ENCODE measurements at places on chromosomes 2 and 18.

DNA sequence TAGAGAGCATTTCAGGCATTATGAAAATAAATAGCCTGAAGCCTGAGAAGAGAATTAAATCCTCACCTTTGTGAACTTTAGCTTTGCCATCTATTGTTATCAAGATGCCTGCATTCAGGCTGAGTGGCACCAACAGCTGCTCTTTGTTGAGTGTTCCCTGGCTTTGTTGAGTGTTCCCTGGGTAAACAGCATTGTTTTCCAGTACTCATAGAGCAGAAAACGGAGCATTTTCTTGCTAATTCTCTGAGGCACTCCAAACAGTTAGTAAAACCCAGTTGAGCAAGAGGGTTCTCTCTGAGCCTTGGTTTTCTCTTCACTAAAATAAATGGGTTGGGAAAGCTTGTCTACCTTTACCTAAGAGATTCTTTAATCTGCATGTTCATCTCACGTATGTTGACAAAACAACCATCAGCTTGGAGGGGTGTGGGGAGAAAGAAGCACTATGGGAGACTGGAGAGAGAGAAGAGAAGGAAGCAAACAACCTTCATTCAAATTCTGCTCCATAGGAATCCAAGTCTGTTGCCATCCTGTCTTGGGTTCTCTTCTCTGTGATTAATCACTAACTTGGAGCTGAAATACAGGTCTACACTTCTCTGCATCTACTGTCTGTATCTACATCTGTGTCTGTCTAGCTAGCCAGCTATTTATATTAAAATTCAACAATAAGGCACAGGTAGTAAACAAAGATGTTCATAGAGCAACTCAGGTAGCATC lies 567.0 kb upstream of the SOX11 start:
- no peaks in the 10 kb centered on the region for H3K4me1 ChIP-seq
- no peak overlapping the region for H3K4me3 ChIP-seq
- no peak for DNase-seq
- H3K36me3 ChIP-seq: no peaks in the 10 kb centered on the region
- H3K27ac ChIP-seq: no peak overlapping the region
- H3K27me3 ChIP-seq: no peaks in the 10 kb centered on the region

DNA sequence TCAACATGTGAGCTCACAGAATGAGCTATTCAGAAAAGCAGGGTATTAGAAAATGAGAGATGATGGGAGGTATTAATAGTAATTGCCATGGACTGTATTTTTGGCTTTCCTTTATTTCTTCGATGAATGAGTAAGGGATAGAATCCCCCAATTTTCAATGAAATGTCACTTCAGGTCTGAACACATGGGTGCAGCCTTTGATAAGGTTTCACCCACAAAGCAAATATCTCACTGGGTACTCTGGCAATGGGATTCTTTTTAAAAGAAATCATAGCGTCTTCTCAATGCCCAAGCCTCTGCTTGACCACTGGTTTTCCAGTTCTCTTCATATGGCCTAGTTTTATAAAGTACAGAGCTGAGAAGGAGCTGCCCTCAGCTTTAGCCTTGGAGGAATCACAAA lies 610.5 kb upstream of the FANCL start:
- no peak overlapping the region for H3K27ac ChIP-seq
- no peaks in the 10 kb centered on the region for H3K4me1 ChIP-seq

GRCh38 chr2:38622210-38622609 lies 19.5 kb upstream of the HNRNPLL start:
- H3K27me3 ChIP-seq: no peaks in the 10 kb centered on the region
- H3K4me3 ChIP-seq: no peak overlapping the region
- H3K27ac ChIP-seq: no peak overlapping the region
- no peaks in the 10 kb centered on the region for H3K36me3 ChIP-seq

- DNase-seq: no peak
- H3K4me3 ChIP-seq: no peak overlapping the region
- H3K27ac ChIP-seq: no peak overlapping the region
These were observed 7.8 kb upstream of the CNDP2 start for GRCh38 chr18:74488354-74488753.

DNA sequence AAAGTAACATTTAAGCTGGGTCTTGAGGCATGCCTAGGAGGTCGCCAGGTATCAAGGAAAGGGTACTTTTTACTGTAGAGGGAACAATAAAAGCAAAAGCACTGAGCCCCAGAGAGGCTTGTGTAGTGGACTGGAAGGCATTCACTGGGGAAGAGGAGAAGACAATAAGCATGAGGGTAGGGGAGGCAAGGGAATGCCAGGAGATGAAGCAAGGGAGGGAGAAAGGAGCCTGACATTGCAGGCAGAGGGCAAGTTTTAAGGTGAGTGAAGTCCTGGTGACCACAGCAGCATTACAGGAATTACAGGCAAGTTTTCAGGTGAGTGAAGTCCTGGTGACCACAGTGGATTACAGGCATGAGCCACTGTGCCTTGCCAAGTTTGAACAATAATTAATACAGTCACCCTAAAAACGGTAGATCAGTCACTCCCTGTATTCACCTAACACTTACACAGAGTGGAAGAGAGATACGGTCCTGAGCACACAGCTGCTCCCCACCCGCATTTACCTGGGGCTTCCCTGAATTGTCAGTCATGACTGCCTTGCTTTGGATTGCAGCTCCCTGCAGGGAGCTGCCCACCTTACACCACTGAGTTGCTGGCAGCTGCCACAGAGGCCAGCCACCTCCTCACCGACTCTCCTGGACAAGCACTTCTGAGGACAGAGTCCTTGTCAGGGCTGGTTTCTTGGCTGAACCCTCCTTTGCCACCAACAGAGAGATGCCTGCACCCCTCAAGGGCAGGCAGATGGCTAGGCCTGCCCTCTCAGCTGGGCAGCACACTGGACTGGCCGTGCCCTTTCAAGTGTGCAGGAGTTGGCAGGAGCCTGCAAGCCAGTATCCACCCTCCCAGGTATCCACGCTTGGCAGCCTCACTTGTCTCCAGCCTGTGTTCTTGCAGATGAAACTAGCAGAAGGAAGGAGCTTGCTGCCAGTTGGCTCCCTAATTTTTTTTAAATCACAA lies 153.2 kb upstream of the MSH6 start:
- H3K4me1 ChIP-seq: no peaks in the 10 kb centered on the region
- no peaks in the 10 kb centered on the region for H3K27me3 ChIP-seq
- no peak overlapping the region for H3K4me3 ChIP-seq
- H3K36me3 ChIP-seq: no peaks in the 10 kb centered on the region

DNA sequence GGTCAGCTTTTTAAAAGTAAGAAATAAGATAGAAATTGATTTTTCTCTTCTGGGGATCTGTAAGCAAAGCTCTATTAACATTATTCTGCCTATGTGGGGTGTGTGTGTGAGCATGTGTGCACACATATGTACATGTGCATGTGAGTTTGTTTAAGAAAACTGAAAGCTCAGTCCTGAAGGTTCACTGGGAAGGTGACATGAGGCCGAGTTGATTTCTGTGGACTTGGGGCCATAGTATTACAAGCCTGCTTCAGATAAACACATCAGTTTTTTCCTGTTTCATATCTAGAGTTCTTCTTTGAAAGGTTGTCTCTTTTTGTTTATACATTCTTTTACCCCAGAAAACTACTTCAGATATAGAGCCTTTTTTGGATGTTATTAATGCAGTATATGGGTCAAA lies 83.4 kb downstream of the SERPINB8 start:
- H3K4me3 ChIP-seq: no peak overlapping the region
- no peak for DNase-seq
- no peak overlapping the region for H3K27ac ChIP-seq
- H3K27me3 ChIP-seq: no peaks in the 10 kb centered on the region

GRCh38 chr2:99397266-99397920 lies 60.2 kb downstream of the EIF5B start:
- no peaks in the 10 kb centered on the region for H3K27me3 ChIP-seq
- no peak for DNase-seq
- no peak overlapping the region for H3K27ac ChIP-seq
- peaks cover 55% of the 10 kb centered on the region for H3K36me3 ChIP-seq
- H3K4me1 ChIP-seq: no peaks in the 10 kb centered on the region

- no peak for DNase-seq
- H3K4me3 ChIP-seq: no peak overlapping the region
- H3K4me1 ChIP-seq: no peaks in the 10 kb centered on the region
- no peaks in the 10 kb centered on the region for H3K36me3 ChIP-seq
- H3K27ac ChIP-seq: no peak overlapping the region
These were observed 111.7 kb upstream of the KLHL14 start for GRCh38 chr18:32884543-32884942.

DNA sequence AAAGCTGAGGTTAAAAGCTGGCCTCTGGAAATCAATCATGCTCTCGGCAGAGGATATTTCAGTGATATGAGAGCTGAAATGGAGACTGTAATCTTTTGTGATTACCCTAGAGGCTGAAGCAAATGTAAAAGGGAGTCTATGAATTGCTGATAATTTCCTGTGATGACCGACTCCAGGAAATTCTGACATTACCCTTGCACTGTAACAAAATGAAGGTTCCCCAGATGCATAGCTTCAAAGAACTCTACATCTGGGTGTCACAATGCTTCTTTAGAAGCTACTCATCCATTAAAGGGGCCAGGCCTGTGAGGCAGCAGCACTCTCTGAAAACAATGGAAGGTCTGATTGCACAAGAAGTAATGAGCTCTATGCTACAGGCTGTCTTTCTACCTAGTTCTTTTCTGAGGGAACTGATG lies 268.2 kb upstream of the SESTD1 start:
- H3K4me1 ChIP-seq: no peaks in the 10 kb centered on the region
- no peaks in the 10 kb centered on the region for H3K36me3 ChIP-seq
- no peak overlapping the region for H3K27ac ChIP-seq
- DNase-seq: no peak
- no peaks in the 10 kb centered on the region for H3K27me3 ChIP-seq

- DNase-seq: no peak
- H3K4me1 ChIP-seq: no peaks in the 10 kb centered on the region
- H3K27me3 ChIP-seq: no peaks in the 10 kb centered on the region
- no peaks in the 10 kb centered on the region for H3K36me3 ChIP-seq
- H3K4me3 ChIP-seq: no peak overlapping the region
These were observed 942.6 kb downstream of the SUCLG1 start for GRCh38 chr2:83516503-83516902.

- no peaks in the 10 kb centered on the region for H3K27me3 ChIP-seq
- no peak for DNase-seq
- no peaks in the 10 kb centered on the region for H3K36me3 ChIP-seq
- H3K4me3 ChIP-seq: no peak overlapping the region
- no peaks in the 10 kb centered on the region for H3K4me1 ChIP-seq
These were observed 12.6 kb upstream of the MAP2 start for GRCh38 chr2:209411296-209411695.

GRCh38 chr18:68837665-68838451 lies 40.0 kb downstream of the CCDC102B start:
- no peak overlapping the region for H3K4me3 ChIP-seq
- no peak for DNase-seq
- H3K27me3 ChIP-seq: no peaks in the 10 kb centered on the region
- H3K36me3 ChIP-seq: no peaks in the 10 kb centered on the region
- H3K27ac ChIP-seq: peak overlapping the region; percentile 12
- no peaks in the 10 kb centered on the region for H3K4me1 ChIP-seq

DNA sequence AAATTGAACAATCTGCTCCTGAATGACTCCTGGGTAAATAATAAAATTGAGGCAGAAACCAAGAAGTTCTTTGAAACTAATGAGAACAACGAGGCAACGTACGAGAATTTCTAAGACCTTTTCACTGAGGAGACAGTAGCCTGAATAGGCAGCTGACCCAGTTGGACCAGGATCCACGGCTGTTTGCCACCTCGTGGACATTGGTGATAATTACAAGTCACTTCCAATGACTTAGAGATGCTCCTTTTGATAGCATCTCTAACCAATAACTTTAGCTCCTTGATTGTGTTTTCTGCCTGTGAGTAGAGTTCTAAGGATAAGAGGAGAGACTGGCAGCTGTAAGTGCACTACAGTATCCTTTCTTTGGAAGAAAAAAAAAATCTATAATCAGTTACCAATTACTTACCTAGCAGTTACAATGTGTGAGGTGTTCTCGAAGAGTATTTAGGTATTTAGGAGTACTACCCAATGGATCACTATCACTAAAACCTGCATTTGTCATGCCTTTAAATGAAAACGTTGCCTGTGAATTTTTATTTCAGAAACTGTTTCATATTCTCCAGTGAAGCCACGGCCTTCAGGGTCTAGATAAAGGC lies 31.3 kb upstream of the CNTNAP5 start:
- H3K36me3 ChIP-seq: no peaks in the 10 kb centered on the region
- H3K4me1 ChIP-seq: no peaks in the 10 kb centered on the region
- H3K27ac ChIP-seq: no peak overlapping the region
- no peak for DNase-seq
- H3K4me3 ChIP-seq: no peak overlapping the region

GRCh38 chr2:141062031-141062430 lies 1068.8 kb downstream of the LRP1B start:
- no peaks in the 10 kb centered on the region for H3K27me3 ChIP-seq
- H3K36me3 ChIP-seq: no peaks in the 10 kb centered on the region
- H3K4me1 ChIP-seq: no peaks in the 10 kb centered on the region

DNA sequence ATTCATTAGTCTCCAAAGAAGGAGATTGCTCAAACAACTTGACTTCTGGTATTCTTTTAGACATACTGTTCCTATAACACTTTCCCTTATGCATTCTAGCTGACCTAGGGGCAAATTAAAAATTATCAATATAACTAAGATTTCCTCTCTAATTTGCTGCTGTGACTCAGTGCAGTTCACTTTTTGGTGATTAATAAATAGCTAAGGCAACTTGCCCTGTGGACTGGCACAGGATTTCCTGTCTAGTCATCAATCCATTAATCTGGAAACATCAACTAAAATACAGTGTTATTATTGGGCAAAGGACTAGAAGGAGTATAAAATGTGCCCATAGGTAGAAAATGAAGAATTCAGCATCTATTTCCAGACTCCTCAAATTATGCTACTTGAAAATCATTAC lies 83.5 kb upstream of the SERPINE2 start:
- DNase-seq: no peak
- H3K4me1 ChIP-seq: no peaks in the 10 kb centered on the region
- no peaks in the 10 kb centered on the region for H3K27me3 ChIP-seq
- no peak overlapping the region for H3K4me3 ChIP-seq

DNA sequence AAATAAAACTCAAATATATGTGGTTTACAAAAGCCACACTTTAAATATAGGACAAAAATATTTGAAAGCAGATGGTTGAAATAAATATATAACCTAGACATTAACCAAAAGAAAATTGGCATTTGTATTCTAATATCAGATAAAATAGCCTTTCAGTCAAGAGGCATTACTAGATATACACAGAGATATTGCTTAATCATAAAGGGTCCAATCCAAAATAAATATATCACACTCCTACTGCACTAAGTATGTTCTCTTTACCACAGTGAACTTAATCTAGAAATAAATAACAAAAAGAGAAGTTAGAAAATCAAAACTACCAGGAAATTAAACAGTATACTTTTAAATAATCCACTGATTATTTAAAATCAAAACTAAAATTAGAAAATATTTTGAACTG lies 34.2 kb upstream of the KCNJ3 start:
- no peaks in the 10 kb centered on the region for H3K36me3 ChIP-seq
- no peak overlapping the region for H3K27ac ChIP-seq
- no peak for DNase-seq
- no peaks in the 10 kb centered on the region for H3K4me1 ChIP-seq

- H3K4me3 ChIP-seq: no peak overlapping the region
- H3K36me3 ChIP-seq: no peaks in the 10 kb centered on the region
- no peak overlapping the region for H3K27ac ChIP-seq
- no peak for DNase-seq
These were observed 114.3 kb downstream of the LNPK start for GRCh38 chr2:175887776-175888175.

All from esophagus squamous epithelium (tissue), 5 donors.